Lung (tissue), 17 donors: ENCODE measurements at places on chromosomes 7 and 10.

DNA sequence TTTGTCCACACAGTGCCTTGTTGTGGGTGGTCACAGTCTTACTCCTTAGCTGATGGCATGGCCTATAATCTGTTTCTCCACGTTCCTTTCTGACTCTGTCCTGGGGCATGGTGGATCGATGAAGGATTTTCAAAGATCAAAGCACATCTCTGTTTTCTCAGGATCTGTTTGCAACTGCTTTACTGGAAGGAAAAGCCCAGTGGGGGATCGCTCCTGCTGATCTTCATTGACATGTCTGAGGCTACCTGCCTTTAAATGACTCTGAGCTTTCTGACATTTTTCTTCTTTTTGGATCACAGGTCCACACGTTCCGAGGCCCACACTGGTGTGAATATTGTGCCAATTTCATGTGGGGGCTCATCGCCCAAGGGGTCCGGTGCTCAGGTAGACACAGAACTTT lies 68.0 kb upstream of the PRR15 start:
- no peak for DNase-seq

- no peak for DNase-seq
Measured at GRCh38 chr10:128123846-128124245, 2.4 kb downstream of the MKI67 start.

- peak; percentile 97 for DNase-seq
Measured at GRCh38 chr10:49144058-49144720, 10.4 kb upstream of the FAM170B start.

GRCh38 chr10:122323189-122323588 lies 51.3 kb upstream of the PLEKHA1 start:
- DNase-seq, result no peak

DNA sequence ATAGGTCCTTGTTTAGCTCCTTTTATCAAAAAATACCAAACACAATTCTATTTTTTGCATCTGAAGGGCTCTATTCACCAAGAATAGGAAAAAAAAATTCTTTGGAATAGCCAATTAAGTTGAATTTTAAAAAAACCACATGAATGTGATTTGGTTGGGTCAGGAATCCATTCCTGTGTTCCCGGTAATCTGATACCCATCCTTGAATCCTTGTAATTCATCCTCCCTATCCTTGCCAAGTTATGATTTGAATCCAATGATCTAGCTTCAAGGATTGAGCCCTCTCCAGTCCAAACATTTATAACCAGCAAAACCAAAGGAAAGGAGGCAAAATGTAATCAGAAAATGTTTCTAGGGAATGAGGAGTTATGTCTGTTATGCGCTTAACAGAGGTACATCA lies 86.6 kb downstream of the CFAP58 start:
- no peak for DNase-seq

- DNase-seq, result no peak
Measured at GRCh38 chr7:105027176-105027853, 13.3 kb downstream of the KMT2E start.

DNA sequence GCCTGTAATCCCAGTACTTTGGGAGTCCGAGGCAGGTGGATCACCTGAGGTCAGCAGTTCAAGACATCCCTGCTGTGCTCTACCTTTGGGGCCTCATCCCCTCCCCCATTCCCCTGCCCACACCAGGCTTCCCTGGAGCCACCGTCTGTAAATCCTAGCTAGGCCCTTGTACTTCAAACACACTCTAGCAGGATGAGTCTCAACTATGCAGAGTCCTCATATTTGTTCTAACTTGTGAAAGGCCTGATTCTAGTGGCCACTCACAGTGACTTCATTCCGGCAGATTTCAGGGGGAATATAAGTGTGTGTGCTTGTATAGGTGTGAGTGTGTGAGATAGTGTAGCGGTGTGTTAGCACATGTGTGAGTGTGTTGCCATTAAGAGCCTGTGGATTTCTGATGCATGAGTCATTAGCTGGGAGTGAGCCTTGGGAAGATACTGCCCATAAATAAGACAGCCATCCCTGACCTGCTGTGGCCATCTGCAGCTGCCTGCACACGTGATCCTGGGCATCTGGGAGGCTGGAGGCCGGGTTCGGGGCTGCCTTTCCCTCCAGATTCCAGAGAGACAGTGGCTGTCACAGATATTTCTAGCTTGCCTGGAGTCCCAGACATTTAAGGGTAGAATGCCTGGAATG lies 1.7 kb upstream of the NEURL1 start:
- no peak for DNase-seq

DNA sequence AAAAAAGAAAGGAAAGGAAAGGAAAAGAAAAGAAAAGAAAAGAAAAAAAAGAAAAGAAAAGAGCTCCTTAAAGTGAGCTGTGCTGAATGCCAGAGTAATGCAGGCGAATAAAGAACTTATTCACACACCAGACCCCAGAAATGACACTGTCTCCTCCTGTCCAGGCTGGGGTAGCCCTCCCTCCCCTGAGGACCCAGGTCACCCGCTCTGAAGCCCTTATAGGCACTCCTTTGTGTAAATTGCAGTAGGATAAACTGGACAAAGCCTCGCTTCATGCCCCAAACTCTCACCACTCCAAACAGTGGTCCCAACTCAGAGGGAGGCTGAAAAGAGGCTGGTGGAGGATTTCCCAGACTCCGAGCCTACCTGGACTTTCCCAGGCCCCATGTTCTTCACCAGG lies 46.3 kb downstream of the PKD1L1 start:
- no peak for DNase-seq

DNA sequence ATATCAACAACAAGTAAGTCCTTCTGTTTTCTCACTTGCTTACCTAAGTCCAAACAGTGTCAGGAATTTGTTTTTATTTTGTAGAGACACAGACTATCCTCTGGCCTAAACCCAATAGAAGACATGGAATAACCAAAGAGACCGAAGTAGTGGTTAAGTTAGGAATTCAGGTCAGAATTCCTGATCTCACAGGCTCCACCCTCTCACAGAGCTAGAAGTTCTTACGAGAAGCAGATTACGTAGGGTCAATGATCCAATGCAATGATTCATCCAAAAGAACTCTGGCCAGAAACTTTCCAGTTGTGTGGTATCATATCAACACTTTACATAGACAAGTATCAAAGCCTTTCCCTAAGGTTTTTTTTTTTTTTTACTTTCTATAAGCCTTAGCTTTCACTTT lies 73.8 kb downstream of the IQUB start:
- DNase-seq, result no peak
